T follicular helper cell (primary cell): ENCODE measurements at places on chromosomes 2 and 18.

GRCh38 chr2:23839919-23840578 is 86.9 kb downstream of the ATAD2B start:
- no peak for DNase-seq

DNA sequence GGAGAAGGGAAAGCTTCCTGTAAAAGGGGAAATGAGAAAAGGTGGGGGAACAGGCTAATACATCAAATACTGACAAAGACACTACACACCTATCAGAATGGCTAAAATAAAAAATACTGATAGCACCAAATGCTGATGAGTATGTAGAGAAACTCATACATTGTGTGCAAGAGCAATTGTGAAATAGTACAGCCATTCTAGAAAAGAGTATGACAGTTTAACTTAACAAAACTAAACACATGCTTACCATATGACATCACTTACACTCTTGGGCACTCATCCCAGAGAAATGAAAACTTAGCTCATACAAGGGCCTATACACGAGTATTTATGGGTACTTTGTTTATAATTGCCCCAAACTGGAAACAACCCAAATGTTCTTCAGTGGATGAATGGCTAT is 53.4 kb downstream of the ZNF638 start:
- no peak for DNase-seq

GRCh38 chr2:37569986-37570679 is 101.3 kb downstream of the CDC42EP3 start:
- DNase-seq, result no peak

DNA sequence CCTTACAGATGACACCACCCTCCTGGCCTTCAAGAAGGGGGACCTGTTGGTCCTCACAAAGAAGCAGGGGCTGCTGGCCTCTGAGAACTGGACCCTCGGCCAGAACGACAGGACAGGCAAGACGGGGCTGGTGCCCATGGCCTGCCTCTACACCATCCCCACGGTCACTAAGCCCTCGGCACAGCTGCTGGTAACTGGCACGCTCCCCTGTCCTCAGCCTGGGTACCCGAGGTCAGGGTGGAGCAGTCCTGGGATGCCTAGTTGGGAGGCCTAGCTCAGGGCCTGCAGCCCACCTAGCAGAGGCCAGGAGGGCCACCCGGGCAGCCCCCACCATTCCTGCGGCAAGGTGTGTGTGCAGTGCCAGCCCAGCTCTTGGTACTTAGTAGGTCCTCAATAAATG is 16.3 kb upstream of the GPR17 start:
- DNase-seq, result no peak

DNA sequence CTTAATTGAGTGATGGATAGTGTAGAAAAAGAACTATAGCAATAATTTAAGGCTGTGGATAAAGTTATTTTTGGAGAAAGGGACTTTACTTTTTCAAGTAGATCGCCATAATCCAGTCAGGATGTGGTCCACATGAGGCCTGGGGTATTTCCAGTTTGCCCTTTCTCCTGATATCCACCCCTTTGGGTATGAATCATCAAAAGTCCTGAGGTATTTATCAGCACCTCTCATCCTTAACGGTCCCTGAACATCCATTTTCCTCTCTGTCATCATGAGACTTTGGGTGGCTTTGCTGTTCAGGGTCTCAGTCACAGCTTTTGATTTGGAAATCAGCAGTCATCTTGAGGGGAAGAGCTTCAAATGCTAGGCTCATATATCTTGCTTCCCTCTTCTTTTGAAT is 39.3 kb upstream of the ELAC1 start:
- no peak for DNase-seq

DNA sequence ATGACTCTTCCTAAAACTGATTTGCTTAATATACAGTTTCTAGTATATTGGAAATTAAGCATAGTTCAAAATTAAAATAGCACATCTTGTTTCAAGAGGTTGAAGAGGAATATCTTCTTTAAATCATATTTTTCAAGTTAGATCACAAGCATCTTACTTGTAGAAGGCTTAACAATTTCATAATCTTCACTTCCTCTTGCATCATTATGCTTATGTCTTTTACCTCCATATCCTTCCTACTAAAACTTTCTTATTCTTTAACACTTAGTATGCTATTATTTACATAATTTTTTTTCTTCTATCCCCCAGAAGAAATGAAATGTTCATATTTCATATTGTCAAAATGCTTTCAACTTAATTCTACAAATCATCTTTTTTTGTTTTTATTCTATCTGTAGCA is 1354.9 kb upstream of the TMEFF2 start:
- no peak for DNase-seq

DNA sequence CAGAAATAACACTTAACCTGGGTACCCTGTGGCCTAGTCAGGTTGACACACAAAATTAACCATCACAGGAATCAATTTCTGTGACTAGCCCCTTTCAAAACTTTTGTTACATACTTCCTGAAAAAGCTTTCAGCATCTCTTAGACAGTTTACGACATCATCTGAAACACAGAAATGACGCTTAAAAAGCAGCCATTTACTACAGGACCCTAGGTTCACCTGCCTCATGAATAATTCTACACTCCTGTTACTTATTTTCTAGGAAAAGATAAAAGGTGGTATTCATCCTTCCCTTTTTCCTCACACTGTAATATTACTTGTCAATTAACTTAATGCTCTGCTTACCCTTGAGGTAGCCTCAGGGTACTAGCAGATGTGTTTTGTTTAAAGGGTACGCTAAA is 388.4 kb downstream of the IRS1 start:
- DNase-seq, result no peak

DNA sequence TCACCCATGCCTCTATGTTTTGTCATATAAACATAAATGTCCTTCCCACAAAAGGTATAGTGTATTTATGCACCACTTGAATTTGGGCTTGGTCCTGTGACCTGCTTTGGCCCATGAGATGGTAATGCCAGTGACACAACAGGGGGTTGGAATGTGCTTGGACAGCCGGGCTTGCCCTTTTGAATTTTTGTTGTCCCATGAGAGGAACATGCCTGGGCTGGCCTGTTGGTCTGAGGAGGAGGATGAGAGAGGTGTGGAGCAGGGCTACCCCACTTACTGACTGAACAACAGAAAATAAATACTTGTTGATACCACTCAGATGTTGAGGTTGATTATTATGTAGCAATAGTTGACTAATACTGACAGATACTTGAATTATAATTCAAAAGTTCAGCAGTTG is 63.2 kb upstream of the TCF4 start:
- DNase-seq, result no peak

DNA sequence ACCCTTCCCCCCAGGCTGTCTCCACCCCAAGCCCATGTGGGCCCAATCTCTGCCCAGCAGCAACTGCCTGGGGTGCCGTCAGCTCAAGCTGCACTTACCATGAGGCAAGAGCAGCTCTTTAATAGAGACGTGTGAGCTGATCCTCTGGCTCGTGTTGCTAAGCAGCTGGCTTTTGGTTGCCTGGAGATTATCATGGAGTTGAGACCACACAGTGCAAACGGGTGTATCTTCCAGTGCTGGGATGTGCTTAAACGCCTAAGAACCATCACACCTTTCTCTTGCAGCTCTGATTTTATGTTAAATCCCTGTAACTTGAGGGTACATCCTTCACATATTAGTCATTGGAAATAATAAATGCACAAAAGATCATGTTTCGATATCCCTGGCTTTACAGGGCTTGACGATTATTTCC is 271.1 kb downstream of the PRKCE start:
- DNase-seq, result no peak
